ENCODE measurements at places on chromosomes 4 and X.

GRCh38 chr4:163548481-163549243 lies 54.2 kb downstream of the TMA16 start:
- DNase-seq, result no peak

GRCh38 chrX:18961686-18962085 lies 22.2 kb downstream of the PHKA2 start:
- DNase-seq, result no peak

DNA sequence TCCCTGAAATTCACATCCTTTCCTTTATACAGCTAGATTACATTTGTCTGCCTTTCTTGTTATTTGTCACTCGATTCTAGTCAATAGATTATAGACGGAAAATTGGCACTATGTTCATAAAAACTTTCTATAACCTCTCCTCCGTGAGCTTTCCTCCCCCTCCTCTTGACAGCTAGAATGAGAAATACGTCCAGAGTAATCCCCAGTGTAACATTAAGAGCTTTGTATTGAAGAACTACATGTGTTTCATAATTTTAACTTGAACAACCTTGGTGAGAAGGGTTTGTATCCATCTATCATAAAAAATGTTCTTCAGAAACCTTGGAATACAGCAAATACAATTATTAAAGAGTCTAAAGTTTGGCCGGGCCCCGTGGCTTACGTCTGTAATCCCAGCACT lies 1707.4 kb downstream of the PCDH7 start:
- DNase-seq, result no peak

GRCh38 chrX:74510401-74510800 lies 89.1 kb downstream of the SLC16A2 start:
- DNase-seq, result no peak

GRCh38 chrX:100368167-100368566 lies 41.9 kb downstream of the PCDH19 start:
- DNase-seq, result no peak
